ENCODE measurements at places on chromosomes 12 and 14. TPM values are rescaled to one million over a fixed set of nuclear protein-coding genes. Genes with fewer than 3 reads are reported as not detected.

GRCh38 chr14:102255401-102256190, 49.4 kb downstream of the MOK start:
- no peak for DNase-seq

DNA sequence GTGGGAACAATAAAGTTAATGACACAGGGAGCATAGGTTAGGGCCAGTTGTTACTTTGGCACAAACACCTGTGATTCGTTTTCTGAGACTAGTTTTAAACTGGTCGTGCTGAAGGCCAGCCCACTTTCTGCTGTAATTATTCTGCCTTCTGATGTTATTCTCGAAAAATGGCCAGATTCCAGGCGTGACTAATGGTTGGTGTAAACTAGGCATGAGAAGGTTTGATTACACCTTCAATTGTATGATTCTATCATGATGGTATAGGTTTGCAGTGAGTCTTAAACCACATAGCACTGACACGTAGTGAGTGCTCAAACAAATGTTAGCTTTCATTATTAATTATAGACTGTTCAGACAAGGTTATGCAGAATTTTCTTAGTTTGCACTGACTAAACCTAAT, 39.0 kb downstream of the CKB start:
- DNase-seq = peak; percentile 90

- no peak for DNase-seq
These were observed 92.8 kb upstream of the PTHLH start for GRCh38 chr12:28065374-28065773.

- no peak for DNase-seq
These were observed 268.8 kb downstream of the ADGRD1 start for GRCh38 chr12:131222329-131223139.

Gene PCED1B
- 0.50 TPM for total RNA-seq

- peak; percentile 56 for DNase-seq
These were observed 21.3 kb downstream of the GCH1 start for GRCh38 chr14:54881235-54881760.

Gene FBRSL1
- total RNA-seq = 5.7 TPM

DNA sequence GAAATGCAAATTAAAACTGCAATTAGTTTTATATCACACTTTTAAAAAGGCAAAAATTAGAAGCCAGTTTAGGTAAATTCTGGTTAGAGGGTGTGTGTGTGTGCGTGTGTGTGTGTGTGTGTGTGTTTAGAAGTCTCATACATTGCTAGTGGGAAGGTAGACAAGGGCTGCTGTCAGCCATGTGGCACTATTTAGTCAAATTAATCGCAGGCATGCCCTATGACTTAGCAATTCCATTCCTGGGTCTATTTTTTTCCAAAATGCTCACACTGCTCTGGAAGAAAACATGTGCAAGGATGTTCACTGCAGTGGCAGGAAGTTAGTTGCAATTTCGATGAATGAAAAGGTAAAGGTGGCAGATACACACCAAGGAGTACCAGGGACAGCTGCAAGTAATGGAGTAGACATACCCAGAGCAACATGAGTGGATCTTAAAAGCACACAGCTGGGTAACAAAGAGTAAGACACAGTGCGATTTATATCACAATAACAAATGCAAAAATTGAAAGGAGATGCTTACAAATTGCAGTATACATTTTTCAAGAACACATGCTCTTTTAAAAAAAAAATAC, 11.6 kb downstream of the CAPZA3 start:
- DNase-seq = no peak

Gene RPL10L
- total RNA-seq = not detected

- no peak for DNase-seq
These were observed 47.6 kb upstream of the ZFP36L1 start for GRCh38 chr14:68840454-68840853.

All from HT1080 (cell line).